CMK (cell line): ENCODE measurements at places on chromosomes 12 and 14.

GRCh38 chr12:68508576-68508975 is 102.1 kb upstream of the RAP1B start:
- DNase-seq, result no peak

DNA sequence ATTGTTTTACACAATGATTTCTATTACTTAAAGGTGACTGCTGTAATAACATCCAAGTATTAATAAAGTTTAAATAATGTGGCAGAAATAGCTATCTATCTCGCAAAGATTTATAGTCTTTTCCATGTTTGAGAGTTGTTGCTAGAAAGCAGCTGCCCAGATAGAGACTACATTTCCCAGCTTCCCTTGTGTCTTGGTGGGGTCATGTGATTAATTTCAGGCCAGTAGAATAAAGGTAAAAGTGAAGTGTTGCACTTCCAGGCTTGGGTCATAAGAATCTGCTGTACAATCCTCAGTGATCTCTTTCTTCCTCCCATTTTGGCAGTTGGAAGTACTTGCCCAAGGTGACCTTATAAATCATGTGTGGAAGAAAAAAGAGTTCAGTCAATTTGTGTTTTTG is 449.7 kb upstream of the USP15 start:
- no peak for DNase-seq

DNA sequence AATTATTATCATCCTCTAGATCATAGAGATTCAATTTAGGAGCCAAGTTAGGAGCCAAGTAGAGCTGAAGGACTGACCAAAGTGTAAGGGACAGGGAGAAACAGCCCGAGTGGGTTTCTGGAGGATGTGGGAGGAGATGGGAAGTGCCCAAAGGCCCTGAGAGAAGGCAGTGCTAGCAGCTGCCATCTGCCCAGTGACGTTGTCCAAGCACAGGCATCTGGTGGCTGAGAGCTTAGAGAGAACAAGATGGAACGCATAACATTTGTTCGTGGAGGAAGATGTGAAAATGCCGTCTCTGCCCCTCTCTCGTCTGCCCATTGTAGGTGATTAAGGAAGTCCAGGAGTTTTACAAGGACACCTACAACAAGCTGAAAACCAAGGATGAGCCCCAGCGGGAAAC is 34.7 kb downstream of the CD9 start:
- no peak for DNase-seq

DNA sequence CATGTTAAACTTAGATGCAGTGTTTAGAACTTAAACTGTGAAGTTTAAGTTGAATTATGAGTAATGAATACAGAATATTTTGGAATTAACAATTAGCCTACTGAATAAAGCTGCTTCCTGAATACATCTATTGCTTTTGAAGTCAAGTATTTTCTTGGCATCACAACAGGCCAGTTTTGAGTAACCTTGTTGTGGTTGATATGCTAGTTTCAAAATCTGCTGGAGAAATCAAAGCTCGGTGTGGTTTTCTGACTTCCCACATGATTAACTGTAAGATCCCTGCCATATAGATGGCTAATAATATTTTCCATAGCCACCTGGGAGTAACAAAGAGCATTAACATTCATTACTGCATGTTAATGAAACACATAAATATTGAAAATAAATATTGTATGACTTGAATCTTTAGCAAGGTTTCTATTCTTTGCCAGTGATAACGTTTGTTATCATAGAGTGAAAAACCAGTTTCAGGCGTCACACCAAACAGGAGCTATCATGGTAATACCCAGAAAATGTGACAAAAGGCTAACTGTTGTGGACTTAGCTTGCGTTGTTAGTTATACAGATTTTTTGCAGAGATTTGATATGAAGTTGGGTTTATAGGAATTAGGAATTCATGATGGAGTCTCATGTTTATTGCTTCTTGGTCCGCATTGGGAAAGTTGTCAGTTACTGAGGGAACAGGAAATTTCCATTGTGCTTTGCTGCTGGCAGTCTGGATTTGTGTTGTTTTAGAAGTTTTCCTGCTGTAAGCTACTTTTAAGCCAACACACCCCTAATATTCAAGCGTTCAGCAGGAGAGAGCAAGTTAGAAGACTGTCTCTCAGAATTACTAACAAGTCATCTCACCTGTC is 32.1 kb downstream of the PPFIBP1 start:
- no peak for DNase-seq

DNA sequence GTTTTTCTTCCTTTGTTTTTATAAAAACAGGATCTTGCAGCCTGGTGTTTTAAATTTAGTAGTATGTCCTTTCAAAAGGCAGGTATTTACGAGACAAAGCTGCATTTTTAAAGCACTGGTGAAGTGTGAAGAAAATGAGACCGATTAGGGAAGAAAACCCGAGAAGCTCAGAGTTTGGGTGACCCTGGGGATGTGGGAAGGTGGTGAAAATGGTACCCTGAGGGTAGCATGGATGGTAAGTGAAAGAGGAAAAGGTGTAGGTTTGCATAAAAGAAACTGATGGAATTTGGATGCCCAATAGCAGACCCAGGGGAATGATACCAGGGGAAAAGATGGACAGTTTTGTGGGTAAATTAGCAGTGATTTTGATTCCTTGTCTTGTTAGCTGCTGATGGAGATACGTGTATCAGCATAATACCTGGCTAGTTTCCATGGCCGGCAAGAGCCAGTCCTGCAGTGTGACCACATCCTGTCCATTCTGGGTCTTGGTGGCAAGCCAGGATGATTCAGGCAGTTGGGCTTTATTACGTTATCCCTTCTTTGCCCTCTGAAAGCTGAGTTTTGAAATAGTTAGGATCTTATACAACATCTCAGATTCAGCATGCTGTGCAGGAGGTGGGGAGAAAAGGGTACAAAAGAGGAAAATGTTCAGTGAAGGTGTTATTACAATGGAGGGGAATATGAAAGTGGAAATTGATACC is 8.9 kb downstream of the BICD1 start:
- DNase-seq, result no peak

DNA sequence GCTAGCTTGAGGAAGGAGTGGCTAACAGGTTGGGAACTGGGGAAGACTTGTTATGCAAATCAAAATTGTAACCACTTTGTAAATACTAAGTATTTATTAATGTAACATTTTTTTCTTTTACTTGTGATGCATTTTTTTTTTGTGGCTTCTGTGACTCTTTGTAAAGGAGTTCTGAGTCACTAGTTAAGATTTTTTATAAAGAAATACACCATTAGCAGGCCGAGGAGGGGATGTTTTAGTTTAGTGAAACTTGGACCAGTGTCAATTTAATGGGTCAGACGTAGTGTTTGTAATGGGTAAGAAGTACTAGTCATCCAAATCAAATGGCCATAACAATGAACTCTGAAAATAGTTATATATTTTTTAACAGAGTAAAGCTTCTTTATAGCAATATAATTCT is 43.1 kb downstream of the AKAP6 start:
- DNase-seq, result no peak

DNA sequence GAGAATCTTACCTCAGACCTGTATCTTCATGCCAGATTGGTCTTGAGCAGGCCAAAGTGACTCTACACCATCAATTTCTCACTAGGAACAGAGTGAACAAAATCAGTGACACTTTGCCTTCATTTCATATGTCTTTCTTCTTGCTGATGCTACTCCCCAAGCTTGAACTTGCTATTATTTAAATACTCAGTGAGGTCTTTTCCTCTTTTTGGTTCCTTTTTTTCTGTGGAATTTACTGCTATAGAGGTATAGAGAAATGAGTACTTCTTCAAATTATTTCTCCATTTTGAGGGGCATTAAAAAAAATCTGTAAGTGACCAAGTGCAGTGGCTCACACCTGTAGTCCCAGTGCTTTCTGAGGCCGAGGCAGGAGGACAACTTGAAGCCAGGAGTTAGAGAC is at the start of gene GPR33:
Gene GPR33 (minus strand): TSS at position 154 of the 400 bp plus-strand sequence. CDS start 4,074 bp downstream, outside the sequence.
- no peak for DNase-seq

DNA sequence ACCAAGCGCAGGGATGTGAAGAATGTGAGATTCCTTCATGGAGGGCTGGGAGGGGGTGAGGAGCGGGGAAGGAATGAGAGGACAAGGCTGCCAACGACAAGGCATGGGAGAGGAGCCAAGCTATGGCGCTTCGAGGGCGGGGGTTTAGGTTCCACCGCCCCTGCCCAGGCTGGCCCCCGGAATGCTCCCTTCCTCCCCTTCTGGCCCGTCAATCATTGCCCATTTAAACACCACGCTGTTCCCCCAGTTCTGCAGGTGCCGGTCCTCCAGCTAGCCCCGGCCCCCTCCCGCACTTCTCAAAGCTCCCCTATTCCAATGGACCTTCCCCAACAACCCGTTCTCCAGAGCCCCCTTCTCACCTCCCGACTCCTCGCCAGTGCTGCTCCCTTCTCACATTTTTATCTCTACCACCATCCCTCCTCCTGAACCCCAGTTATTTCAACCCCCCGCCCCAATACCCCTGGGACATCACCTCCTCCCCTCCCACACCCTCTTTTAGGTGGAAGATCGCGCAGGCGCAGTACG is 428 bp downstream of the RNF41 start:
- DNase-seq, result no peak

DNA sequence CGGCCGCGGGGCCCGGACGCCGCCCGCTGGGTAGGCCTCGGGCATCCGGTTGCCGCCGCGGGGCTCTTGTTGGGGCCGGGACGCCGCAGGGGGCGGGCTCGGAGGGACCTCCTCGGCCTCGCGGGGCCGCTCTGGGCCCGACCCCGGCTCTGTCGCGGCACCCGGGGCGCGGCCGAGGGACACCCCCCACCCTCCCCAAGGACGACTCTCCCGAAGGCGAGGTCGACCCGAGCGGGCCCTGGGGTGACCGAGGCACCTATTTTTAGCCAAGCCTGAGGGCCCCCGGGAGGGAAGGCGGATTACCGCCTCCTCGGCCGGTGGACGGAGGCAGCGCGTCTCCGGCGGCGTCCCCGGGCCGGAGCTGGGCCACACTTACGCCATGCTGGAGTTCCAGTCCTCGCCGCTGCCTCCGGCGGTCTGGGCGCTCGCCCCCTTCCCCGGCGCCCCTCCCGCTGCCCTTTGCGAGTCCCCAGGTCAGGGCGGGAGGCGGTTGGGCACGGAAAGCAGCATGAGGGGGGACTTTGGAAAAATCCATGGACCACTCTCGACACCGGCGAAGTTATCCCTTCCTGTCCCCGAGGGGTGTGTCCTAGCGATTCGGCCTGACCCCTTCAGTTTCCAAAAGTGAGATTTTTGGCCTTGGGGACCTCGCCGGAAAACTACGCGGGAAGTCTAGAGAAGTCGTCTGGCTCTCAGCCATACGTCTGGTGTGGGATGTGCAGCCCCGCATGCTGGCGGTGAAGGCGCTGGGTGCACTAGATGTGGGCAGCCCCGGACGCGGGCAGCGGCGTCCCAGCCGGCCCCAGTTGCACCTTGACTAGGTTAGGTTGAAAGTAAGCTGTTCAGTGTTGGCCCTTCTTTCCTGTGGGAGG is 699 bp downstream of the KTN1 start:
- no peak for DNase-seq
